GM23338 (cell line): ENCODE measurements at places on chromosomes 7 and 10. TPM values are rescaled to one million over a fixed set of nuclear protein-coding genes. Genes with fewer than 3 reads are reported as not detected.
A peak's percentile ranks its signal among the peaks of the same experiment; 100 is the strongest.

Gene GRK5
- total RNA-seq: 0.74 and 2.0 TPM in 2 replicates

GRCh38 chr10:59006511-59007306 is 169.7 kb upstream of the PHYHIPL start:
- H3K36me3 ChIP-seq: no peaks in the 10 kb centered on the region
- no peak for DNase-seq
- H3K27ac ChIP-seq: no peak overlapping the region
- no peaks in the 10 kb centered on the region for H3K4me1 ChIP-seq

Gene GJD4
- total RNA-seq: 0.35 TPM in 1 of 2 replicates, not detected in the other

- H3K27ac ChIP-seq: no peak overlapping the region
- H3K27me3 ChIP-seq: no peaks in the 10 kb centered on the region
- H3K4me3 ChIP-seq: no peak overlapping the region
- no peak for DNase-seq
Observed at GRCh38 chr7:80677629-80678028, 39.2 kb downstream of the CD36 start.

GRCh38 chr10:59829601-59830000 is 76.3 kb upstream of the MRLN start:
- DNase-seq: no peak
- peaks cover 3% of the 10 kb centered on the region; the same call in 1 of the 2 replicates for H3K4me1 ChIP-seq
- no peaks in the 10 kb centered on the region for H3K27me3 ChIP-seq
- H3K36me3 ChIP-seq: no peaks in the 10 kb centered on the region

- H3K4me3 ChIP-seq: no peak overlapping the region
- no peaks in the 10 kb centered on the region for H3K36me3 ChIP-seq
- H3K4me1 ChIP-seq: no peaks in the 10 kb centered on the region
Observed at GRCh38 chr7:45192621-45193041, 35.0 kb downstream of the RAMP3 start.

- H3K27me3 ChIP-seq: no peaks in the 10 kb centered on the region
- H3K36me3 ChIP-seq: no peaks in the 10 kb centered on the region
- no peak overlapping the region for H3K4me3 ChIP-seq
Observed at GRCh38 chr10:105643660-105644059, 1002.6 kb downstream of the SORCS3 start.

GRCh38 chr7:11416641-11417458 is 415.1 kb downstream of the THSD7A start:
- H3K4me3 ChIP-seq: no peak overlapping the region
- no peak overlapping the region for H3K27ac ChIP-seq
- peaks cover 14% of the 10 kb centered on the region for H3K36me3 ChIP-seq
- no peaks in the 10 kb centered on the region for H3K27me3 ChIP-seq

Gene RBP4
- total RNA-seq: 0.23 and 1.0 TPM in 2 replicates

DNA sequence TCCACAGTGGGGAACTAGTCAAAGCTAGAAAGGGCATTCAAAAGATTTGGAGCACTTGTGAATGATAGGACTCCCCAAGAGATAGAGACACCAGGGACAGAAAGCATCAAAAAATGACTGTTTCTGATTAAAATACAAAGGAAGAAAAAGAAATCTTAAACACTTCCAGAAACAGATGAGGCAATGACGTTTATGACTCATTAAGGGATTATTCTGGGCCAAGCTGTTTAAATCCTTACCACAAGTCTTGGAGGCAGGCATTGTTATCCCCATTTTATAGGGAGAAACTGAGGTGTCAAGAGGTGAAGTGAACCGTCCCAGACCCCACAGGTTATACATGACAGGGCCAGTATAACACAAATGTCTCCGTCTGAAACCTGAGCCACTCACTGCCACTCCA is 68.3 kb upstream of the AMPH start:
- H3K36me3 ChIP-seq: no peaks in the 10 kb centered on the region
- H3K4me3 ChIP-seq: no peak overlapping the region
- H3K27me3 ChIP-seq: no peaks in the 10 kb centered on the region
- no peak overlapping the region for H3K27ac ChIP-seq

DNA sequence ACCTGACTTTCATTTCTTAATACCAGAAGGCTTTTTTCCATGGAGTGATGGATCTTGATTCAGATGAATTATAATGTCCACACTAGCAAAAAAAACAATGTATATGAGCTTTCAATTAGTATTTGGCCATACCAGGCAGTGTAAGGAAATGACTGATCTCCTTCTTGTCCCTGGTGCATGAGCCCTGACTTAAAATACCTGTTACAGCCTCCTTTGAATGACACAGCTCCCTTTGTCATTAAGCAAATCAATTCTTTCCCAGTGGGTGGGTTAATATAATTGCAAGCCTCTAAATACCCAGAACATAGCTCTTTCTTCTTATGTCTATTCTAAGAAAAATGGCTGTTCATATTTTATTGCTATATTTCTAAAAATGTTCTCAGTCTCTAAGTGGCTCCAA is 164.7 kb downstream of the C1GALT1 start:
- peak overlapping the region; percentile 91 for H3K27ac ChIP-seq
- H3K4me3 ChIP-seq: no peak overlapping the region
- H3K4me1 ChIP-seq: peaks cover 41% of the 10 kb centered on the region
- H3K27me3 ChIP-seq: no peaks in the 10 kb centered on the region
- peak; percentile 62 for DNase-seq

- no peak overlapping the region for H3K4me3 ChIP-seq
- no peak for DNase-seq
- H3K4me1 ChIP-seq: peaks cover 24% of the 10 kb centered on the region
- no peaks in the 10 kb centered on the region for H3K36me3 ChIP-seq
Observed at GRCh38 chr10:33569702-33570101, 235.2 kb upstream of the NRP1 start.

Gene PLXDC2
- total RNA-seq: 18.8 and 19.4 TPM in 2 replicates

- no peak for DNase-seq
- H3K4me3 ChIP-seq: peak overlapping the region; percentile 98
- H3K36me3 ChIP-seq: peaks cover 11% of the 10 kb centered on the region; the same call in 1 of the 2 replicates
Observed at GRCh38 chr10:102713539-102713813, 721 bp downstream of the ARL3 start.

Gene PNLIPRP2
- total RNA-seq: not detected in 2 replicates

Gene CDNF
- total RNA-seq: 1.1 and 2.2 TPM in 2 replicates

DNA sequence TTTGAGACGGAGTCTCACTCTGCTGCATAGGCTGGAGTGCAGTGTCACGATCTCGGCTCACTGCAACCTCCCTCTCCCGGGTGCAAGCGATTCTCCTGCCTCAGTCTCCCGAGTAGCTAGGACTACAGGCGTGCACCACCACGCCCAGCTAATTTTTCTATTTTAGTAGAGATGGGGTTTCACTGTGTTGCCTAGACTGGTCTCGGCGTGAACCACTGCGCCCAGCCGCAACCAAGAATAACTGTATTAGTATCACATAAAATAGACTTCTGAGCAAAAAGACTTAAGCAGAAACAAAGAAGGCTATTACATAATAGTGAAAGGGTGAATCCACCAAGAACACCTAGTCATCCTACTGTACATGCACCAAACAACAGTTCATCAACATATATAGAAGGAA is 67.6 kb upstream of the TFEC start:
- DNase-seq: no peak
- no peak overlapping the region for H3K27ac ChIP-seq
- no peak overlapping the region for H3K4me3 ChIP-seq

Gene SLC29A4
- 8.1 and 8.8 TPM in 2 replicates for total RNA-seq
